ENCODE measurements at places on chromosomes 12 and 14. TPM values are rescaled to one million over a fixed set of nuclear protein-coding genes. Genes with fewer than 3 reads are reported as not detected.

DNA sequence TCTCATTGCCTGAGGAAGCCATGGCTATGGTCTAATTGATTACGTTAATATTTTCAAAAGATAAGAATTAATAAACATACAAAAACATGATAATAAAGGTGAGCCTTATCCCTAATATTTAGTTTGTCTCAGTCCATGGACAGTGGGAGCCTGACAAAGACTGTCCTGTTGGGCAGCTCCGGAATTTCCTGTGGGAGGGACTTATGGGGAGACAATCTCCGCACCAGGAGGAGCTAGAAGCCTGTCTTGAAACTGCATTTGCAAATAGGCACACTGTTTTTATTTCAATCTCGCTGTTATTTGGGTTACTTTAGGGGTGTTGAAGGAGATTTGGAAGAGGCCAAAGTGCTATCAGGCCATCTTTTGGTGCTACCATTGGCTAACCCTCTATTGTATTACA, 50.8 kb upstream of the ZDHHC17 start:
- no peak for DNase-seq

The FGD4 gene
- total RNA-seq, result 35.4 TPM

- no peak for DNase-seq
These were observed 27.1 kb downstream of the DAD1 start for GRCh38 chr14:22561661-22562579.

The HCAR2 gene
- total RNA-seq, result not detected

- DNase-seq, result peak; percentile 46
These were observed 79.3 kb upstream of the TSPAN11 start for GRCh38 chr12:30847259-30847658.

DNA sequence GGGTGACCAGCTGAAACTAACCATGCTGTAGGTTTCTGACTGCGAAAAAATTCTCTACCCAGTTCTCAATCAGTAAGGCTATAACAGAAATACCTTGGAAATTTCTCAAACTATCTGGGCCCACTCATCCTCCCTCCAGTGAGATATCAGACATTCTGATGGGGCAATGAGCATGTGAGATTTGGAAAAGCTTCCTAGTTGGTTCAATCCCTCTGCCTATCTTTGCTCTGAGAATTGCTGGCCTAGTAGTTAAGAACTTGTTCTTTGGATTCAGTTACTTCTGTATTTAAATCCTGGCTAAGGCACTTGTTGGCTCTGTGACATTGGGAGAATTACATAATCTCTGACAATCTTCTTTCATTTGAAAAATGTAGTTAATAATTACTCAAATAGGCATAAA, 119.4 kb downstream of the SLC15A5 start:
- peak; percentile 69 for DNase-seq

GRCh38 chr14:74514471-74514941, 20.9 kb downstream of the ISCA2 start:
- DNase-seq, result peak; percentile 59

DNA sequence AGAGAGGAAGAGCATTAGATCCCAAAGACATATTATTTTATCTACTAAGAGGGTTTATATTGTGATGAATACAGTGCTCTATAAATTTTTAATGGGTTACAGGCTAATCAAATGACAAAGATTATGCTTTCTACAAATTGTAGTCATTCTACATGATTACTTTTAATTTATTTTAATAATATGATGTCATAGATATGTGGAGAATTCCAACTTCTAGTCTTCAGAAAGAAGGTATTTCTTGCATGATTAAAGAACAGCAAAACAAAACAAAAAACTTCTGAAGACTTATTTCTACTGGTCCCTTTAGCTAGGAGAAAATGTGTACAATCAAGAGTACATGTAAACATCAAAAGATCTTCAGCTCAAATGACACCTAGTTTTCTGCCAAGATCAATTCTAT, 71.5 kb upstream of the FOXG1 start:
- no peak for DNase-seq

- DNase-seq, result no peak
These were observed 717.6 kb downstream of the FSCB start for GRCh38 chr14:43789458-43789857.

The KRT8 gene
- total RNA-seq, result 1.1 TPM

The GRIP1 gene
- 2.2 TPM for total RNA-seq

- no peak for DNase-seq
These were observed 27.6 kb downstream of the KRT8 start for GRCh38 chr12:52877242-52877641.
